ENCODE measurements at places on chromosomes 5 and 9. TPM values are rescaled to one million over a fixed set of nuclear protein-coding genes. Genes with fewer than 3 reads are reported as not detected.

The FRRS1L gene
- total RNA-seq: not detected

The C9orf153 gene
- total RNA-seq: 0.18 TPM

The LMX1B gene
- not detected for total RNA-seq

The ANXA2R gene
- total RNA-seq: 7.9 TPM

The FAM153A gene
- total RNA-seq: 0.05 TPM

The ZNG1F gene
- 13.6 TPM for total RNA-seq

The FGF10 gene
- not detected for total RNA-seq

The MOB3B gene
- 7.3 TPM for total RNA-seq

All from activated B cell treated with CpG ODN at 0.5 μM for 24 hours (primary cell).